ENCODE measurements at places on chromosomes 1 and 21.

DNA sequence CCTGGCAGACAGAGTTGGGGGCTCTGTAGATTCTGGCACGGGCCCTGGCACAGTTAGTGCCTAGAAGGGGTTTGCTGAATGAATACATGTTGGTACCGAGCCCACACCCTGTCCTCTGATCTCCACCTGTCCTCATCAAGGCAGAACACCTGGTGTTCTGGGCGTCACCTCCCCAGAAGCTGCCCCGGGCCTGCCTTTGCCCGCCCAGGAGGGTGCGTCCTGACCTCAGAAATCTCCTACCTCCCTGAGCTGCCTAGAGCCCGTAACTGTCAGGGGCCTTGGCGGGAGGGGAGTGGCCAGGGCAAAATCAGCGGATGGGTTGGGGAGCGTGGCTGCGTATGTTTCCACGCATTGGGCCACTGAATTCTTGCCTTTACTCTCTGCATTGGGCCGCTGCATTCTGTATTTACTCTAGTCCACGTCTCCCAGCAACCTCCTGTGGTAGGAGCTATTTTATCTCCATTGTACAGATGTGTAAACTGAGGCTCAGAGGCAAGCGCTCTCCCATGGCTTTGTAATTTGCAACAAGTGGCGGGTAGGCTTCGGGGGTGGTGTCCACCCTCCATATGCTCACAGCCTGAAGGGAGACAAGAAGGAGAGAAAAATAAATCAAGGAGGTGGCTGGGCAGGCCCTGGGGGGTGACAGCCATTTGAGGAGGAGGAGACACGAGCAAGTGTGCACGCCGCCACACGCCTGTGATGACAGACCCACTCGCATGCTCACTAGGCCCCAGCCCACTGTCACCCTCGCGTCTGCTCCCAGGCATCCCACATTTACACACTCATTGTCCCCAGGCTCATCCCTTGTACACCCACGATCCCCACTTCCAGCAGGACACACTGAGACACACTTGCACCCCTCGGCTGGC lies 95.7 kb upstream of the WNT4 start:
- DNase-seq = no peak

DNA sequence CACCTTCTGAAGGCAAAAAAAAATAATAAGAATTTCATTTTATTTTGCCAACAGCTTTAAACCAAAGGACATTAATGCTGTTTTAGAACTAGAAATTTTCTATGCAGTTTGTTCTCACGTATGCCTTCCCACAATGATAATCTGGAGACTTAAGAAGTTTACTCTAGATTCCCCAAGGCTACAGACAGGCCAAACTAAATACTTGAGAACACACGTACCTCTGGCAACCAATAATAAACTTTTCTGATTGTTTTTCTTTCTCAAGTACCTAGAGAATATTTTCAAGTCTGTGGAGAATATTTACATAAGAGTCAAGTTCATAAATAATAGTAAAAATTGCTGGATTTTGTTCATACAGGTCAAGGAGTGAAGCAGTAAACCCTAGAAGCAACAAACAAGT lies 15.9 kb downstream of the CLDN8 start:
- no peak for DNase-seq

GRCh38 chr1:51840743-51841461 lies 37.6 kb downstream of the NRDC start:
- no peak for DNase-seq

- no peak for DNase-seq
These were observed 142.3 kb downstream of the MIS18A start for GRCh38 chr21:32136546-32136945.

- DNase-seq = no peak
These were observed 54.3 kb downstream of the ADARB1 start for GRCh38 chr21:45128613-45129188.

DNA sequence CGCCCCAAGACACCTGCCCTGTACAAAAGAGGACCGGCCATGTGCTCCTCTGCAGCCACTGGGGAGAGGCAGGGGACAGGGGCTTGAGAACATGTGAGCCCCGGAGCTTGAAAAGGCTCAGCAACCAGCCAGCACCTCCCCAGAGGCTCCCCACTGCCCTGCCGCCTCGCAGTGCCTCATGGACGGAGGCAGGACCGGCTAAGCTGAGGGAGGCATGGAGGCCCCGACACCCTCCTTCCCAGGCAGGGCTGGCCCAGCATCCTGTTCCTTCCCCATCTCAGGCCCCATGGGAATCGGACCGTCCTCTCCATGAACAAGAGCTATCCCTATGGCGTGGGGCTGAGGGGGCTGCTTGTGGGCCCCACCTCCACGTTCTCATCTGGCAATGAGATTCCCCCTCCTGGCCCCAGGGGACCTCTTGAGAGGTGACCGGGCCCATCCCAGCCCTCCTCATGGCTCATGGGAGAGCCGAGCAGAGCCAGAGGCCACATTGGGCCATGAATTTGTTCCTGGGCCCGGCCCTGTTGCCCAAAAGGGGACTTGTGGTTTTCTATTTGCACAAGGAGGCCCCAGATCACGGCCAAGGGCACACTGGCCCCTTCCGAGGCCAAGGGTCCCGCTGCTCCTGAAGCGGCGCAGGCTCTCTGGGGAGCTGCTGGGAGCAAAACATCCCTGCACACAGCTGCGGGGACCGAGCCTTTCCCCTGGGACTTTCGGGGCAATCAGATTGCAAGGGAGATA lies 65.2 kb upstream of the ARHGEF16 start:
- no peak for DNase-seq

GRCh38 chr21:15051644-15052458 lies 12.9 kb downstream of the NRIP1 start:
- no peak for DNase-seq

GRCh38 chr1:43199093-43199726 lies 27.1 kb downstream of the CFAP57 start:
- DNase-seq = no peak

DNA sequence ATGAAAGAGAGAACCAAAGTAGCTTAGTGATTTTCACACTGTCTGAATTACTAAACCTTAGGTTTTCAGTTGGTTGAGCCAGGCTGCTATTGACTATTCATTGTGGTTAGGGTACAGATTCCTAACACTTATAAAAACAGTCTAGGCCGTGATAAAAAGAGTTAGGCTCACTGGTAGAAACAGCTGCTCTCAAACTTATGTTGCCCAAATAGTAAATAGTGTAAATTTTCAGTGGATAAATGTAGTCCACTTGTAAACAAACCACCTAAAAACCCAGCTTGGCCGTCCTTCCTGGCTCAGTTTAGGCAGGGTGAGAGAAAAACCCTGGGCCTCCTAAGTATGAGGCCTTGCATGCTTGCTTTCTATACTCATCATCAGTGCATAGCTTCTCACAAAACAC lies 34.9 kb downstream of the ARID1A start:
- no peak for DNase-seq
